ENCODE measurements at places on chromosomes 3 and 15.

DNA sequence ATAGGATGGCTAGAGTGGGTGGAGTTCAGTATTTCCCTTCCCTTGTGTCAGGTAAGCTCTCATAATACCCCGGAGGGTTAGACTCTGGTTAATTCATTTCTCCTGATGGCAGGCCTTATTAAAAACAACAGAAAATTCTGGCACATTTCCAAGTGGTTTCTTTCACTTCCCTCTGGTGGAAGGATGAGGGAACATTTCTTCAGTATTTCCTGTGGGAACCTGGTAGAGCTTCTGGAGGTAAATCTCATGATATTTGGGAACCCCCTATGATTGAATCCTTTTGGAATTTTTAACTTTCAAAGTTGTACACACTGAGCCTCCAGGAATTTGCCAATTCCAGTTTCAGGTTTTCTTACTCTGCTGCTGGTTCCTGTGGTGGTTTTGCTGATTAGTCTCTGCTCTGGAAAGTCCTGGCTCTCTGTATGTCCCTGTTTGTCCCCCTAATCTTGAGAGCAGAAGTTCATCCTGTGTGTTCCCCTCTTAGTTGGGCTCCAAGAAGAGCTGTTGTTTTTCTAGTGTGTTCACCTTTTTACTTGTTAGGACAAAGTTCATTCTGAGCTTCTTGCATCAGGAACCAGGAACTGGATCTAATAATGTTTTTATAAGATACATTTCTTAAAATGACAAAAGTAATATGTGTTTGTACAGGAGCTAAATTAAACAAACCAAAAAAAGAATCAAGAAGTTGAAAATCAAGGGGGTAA lies 12.1 kb downstream of the CHRNA7 start:
- no peak for DNase-seq

DNA sequence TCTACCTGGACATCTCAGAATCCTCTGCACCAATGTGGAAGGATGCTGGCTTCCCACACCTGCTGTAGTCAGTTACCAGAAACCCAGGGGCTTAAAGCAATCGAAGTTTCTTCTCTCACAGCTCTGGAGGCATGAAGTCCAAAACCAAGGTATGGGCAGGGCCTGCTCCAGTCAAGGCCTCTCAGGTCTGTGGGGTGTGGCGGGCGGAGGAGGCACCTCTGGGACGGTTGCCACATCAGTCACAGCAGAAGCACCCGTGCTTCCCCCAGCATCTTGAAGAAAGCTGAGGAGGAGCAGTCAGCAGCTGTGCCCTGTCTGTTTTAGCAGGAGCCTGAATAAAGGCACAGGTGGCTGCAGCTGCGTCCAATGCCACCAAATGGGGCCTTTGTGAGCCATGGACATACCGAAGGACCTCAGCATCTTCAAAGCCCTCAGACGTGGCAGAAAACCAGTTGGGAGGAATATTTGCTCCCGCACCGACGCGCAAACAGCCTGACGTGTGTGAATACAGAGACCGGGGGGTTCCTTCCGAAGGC lies 68.9 kb downstream of the TFRC start:
- DNase-seq = no peak

GRCh38 chr3:162992741-162993140 lies 1496.1 kb downstream of the OTOL1 start:
- DNase-seq = no peak

- no peak for DNase-seq
These were observed 24.8 kb downstream of the PSTPIP1 start for GRCh38 chr15:77019521-77020331.

DNA sequence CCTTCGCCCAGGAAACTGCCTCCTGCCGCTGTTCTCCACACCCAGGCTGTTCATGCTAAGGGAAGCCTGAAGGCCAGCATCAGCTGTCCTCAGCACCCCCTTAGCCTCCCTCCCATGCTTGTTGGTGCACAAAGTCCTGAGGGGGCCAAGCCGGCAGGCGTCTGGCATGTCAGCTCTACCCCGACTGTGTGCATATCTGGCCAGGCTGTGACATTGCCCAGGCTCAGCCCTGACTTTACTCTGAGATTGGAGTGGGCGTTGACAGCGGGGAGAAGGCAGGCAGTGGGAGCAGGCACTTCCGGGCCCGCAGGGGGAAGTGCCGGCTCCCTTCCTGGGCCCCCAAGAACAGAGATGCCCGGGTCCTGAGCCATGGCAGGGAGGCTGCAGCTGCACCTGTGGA lies 492.2 kb downstream of the AGBL1 start:
- no peak for DNase-seq

DNA sequence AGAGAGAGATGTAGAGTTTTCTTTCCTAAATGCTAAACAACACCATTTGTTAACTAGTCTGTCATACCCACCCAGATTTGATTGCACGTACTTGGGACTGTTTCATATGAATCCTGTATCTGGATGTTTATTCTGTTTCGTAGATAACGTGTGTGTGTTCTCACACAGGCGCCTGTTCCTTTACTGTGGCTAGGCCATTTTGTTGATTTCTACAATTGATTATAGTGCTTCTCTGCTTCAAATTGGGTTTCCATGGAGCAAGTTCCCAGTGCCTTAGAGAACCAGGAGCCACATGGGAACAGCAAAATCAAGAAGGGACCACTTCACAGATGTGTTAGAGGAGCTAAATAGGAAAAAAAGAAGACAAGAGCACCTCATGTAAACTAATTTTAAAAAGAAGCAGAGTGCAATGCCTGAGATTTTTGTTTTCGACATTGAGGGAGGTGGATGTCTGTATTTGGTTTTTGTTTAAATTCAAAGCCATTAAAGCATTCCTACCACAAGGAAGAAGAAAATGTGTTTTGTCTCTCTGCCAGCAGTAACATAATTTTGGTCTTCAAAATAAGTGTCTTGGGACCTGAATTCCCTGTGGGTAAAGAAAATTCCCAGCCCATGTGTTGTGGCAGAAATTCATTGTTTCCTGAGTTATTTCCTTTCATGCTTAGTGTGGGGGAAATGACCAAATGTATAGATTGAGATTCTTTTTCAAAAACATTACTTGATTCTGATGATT lies 424.0 kb upstream of the C2CD4B start:
- peak; percentile 92 for DNase-seq

DNA sequence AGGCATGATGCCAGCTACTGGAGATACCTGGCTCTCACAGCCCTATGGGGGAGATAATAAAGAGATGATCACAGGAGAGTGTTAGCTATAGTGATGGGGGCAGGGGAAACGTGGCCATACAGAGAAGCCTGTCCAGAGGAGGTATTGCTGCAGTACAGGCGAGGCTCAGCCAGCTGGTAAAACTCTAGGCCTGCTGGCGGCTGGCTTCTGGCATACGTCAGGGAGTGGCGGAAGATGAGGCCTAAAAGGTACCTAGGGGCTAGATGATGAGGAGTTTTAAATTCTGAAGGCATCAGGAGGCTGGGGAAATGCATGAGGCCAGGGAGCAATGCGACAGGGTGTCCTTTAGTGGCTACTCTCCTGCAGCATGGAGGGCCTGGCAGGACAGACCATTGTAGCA lies 110.7 kb downstream of the EEFSEC start:
- no peak for DNase-seq

DNA sequence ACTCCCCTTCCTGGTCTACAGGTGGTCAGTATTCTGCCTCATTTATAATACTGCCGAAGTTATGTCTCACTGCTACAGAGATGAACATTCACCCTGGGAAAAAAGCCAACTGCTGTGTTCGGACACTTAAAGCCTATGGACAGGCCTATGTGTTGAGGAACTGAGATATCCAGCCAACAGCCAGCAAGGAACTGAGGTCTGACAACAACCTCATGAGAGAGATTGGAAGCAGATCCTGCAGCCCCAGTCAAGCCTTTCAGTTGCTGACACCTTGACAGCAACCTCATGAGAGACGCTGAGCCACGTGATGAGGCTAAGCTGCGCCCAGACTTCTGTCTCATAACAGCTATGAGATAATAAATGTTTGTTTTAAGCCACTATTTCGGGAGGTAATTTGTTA lies 18.2 kb upstream of the FHIT start:
- no peak for DNase-seq

DNA sequence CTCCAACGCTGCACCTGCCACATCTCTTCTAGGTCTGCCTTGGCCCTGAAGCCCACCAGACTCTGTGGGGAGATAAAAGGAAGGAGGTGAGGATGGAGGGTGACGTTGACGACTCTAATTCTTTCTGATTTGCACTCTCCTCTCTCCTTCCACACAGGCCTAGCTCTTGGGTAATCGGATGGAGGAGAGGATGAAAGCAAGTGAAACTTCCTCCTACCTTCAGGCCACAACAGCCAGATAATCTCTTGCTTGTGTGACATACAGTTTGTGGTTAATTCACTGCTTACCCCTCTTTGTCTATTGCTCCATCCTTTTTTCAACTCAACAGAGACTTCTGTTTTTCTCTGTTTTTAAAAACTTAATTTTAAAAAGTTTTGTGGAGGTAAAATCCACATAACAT lies 208.1 kb downstream of the SV2B start:
- DNase-seq = no peak

DNA sequence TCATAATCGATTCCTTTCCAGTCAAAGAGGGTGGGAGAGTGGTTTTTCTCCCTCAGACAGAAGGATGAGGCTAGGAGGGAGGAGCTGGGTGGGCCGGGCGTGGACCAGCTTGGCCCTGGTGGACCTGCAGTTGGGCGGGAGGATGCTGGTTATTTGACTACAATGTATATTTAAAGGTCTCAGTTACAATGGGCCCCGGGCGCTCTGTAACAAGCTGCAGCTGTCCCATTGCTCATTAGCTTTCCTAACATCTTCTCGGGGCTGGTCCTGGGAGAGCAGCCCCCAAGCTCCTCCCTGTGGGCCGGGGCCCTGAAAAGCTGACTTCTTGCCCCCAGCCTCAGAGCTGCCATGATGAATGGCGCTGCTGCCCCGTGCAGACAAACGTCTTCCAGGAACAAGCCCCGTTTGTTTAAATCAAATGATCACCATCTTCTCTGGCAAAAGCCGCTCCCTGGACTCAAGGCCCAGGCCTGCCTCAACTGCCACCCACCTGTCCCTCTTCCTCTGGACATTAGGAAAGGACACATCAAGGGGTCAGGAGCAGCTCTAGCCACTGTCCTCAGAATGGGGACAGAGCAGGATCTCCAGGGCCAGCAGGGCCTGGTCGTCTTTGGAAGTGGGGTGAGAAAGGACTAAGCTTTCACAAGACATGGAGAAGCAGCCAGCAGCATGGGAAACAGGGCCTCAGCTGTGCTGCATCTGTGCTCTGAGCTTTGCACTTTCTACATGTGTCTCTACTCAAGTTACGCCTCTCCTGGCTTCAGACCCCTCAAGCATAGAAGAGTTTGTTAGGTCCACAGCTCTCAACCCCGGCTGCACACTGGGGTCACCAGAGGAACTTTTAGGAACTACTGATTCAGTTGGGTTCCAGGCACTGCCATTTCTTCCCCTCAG lies 38.6 kb downstream of the MAGEF1 start:
- no peak for DNase-seq

DNA sequence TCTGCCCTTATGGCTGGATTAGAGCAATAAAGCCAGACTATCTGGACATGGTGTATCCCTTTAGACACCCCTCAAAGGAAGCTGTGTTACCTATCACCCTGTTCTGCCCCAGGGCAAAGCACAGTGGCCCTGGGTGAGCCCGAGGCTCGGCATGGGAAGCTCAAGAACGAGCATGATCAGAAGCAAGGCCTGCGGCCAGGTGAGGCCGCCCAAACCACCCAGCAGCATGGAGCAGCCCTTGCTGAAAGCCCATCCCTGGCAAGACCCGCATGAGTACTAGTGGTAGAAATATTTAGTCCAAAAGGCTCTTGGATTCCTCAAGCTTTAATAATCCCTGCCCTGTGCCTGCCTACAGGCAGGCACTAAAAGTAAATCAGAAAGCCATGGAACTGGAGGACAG lies 261.1 kb downstream of the MEX3B start:
- DNase-seq = no peak

DNA sequence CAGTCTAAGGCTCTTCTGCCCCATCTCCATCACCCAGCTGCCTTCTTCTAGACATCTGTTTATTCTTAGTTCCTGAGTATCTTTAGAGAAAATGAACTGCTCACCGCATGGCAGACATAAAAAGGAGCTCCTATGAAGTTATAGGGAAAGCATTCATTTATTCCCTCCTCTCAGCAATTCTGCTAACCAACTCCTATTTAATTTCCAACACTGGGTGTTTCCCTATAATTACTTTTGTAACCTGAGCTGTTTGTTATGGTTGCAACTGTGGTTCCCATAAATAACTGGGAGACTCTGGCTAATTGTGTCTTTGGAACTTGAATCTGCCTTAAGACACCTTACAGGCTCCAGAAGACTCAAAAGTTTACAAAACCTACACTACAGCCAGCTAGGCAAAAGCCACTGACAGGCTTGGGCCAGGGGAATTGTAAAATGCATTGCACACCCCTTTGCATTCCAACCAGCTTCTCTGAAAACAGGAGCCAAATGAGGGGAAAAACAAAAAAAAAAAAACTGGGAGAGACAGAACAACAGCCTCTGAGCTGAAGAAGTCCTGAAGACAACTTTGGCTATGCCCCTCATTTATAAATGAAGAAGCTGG lies 231.5 kb upstream of the FEZF2 start:
- DNase-seq = no peak

GRCh38 chr3:170614214-170614966 lies 28.5 kb upstream of the SLC7A14 start:
- peak; percentile 74 for DNase-seq

- no peak for DNase-seq
These were observed 16.0 kb downstream of the TMEM44 start for GRCh38 chr3:194617143-194617671.

- no peak for DNase-seq
These were observed 249.8 kb downstream of the POLQ start for GRCh38 chr3:121295979-121296378.

- no peak for DNase-seq
These were observed 672 bp upstream of the KY start for GRCh38 chr3:134651347-134652041.

DNA sequence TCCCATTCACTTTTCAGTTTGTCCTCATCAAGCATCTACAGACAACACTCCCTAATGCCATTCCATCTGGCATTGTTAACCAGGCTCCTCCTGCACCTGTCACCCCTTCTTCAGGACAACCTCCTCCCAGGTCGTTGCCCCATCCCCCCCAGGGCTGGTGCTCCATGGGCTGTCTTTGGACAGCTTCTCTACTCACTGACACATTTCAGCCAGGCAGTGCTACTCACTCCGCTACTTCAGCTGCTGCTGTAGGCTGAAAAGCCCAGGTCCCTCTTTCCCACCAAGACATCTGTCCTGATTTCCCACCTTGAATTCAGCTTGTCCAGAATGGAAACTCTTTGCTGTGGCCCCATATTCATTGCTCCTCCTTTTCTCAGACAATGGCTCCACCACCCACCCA lies 61.9 kb downstream of the ADAMTS17 start:
- no peak for DNase-seq

- DNase-seq = no peak
These were observed 51.0 kb downstream of the NKIRAS1 start for GRCh38 chr3:23865595-23866396.

DNA sequence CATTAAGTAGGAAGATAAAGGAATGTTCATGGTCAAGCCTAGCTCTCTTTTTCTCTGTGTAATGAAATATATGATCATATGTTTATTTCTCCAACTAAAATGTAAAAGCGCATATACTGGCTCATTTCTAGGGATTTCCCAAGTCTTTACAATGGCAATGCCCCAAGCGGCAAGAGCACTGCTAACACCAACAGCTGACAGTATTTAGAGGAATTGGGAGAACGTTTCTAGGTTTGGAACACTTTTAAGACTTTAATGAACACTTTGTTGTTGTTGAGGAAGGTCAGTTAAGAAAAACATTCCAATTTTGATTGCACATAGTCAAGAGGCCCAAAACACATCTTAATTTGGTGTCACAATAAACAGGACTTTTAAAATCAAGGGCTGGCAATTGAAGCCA lies 132.7 kb downstream of the ATP8B4 start:
- DNase-seq = no peak

Measured in fibroblast of skin of left quadriceps (primary cell).